ENCODE measurements at places on chromosomes 3 and 15. TPM values are rescaled to one million over a fixed set of nuclear protein-coding genes. Genes with fewer than 3 reads are reported as not detected.

DNA sequence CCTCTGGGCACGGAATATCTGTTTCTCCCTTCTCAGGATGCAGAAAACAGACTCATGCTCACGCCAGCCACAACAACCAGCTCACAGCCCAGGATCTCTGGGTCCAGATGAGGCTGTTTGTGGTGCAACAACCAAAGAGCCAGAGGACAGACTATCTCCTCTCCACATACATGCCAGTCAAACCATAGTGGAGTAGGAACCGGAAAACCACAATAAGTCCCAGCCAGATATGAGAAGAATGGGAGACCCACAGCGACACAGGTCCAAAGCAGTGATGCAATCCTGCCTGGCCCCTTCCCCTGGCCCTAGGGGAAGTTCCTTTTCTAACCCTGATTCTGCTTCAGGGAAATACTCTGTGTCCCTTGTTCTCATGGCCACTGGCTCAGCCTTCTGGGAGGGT lies 27.6 kb downstream of the MEX3B start:
- no peak for DNase-seq

DNA sequence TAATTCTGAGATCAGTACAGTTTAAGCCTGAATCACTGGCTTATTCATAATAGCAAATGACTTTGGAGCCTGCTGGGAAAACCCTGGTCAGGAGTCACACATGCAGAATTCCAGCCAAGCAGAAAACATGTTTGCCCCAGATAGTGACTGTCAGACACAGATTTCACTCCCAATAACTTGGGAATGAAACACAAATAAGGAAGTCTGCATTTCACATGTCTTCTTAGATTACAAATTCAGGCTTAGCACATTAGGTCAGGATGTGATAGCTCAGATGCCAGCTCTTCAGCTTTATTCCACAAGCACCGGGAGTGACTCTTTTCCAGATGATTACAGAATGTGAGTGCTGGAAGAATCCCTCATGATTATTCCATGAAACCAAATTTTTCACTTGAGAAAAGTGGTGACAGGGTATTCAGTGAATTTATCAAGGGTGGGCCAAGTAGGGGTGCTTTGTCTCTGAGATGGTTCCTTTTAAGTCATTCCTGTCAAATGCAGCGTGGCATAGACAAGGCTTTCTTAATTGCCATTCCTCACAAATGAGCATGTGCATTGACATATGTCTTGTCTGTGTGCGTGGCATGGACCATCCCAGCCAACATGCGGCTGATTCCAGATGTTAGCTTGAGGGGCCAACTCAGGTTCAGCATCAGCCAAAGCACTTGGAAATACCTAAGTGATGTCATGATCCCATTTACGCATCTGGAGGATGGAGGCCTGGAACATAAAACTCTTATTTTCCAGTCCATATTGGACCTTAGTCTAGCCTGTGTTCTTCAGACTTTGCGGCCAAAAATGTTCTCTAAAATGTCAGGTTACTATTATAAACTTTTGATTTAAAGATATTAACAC lies 191.0 kb downstream of the EPHB1 start:
- DNase-seq, result no peak

DNA sequence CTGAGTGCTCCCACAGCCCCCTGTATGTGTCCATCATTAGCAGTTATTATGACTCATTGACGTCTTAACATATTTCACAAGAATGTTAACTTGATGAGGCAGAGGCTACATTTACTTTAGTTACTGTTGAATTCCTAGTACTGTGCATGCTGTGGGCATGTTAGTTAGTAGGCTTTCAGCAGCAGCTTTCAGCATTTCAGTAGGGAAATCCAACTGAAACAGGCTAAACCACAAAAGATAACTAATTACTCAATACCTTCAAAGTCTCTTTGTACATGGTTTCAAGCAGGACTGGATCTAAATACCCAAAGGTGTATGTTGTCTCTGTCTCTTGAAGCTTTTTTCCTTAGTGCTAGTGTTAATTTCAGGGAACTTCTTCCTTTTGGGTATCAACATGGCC lies 229.9 kb upstream of the SUCLG2 start:
- no peak for DNase-seq

DNA sequence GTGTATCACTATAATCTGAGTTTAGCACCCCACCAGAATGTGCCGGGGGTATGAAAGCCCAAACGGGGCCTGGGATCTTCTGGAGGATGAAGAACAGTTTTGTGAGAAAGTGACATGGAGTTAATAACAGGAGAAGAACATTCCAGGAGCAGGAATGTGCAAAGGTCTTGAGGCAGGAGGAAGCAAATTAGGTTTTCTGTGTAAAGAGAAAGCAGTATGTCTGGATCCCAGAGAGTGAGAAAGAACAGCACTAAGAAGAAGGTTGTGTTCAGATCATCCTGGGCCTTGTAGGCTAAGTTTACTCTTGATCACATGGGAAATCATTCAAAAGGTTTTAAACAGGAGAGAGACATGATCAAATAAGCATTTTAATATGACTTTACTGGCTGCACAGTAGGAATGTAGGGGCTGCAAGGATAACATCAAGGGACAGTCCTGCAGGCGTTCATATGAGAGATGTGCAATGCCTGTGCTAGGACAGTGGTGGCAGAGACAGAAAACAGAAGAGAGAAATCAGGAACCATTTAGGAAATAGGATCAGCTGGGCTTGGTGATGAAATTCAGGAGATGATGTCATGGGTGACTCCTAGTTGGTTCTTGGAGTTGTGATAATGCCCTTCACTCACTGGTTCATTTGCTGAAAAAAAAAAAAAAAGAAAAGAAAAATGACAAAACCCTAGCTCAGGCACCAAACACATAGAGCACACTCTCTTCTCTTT lies 113.5 kb downstream of the TNIK start:
- DNase-seq, result no peak

CPNE9 gene
- total RNA-seq, result not detected

ELL3 gene
- total RNA-seq, result 4.0 TPM

- DNase-seq, result no peak
Observed at GRCh38 chr15:93028111-93028631, 60.8 kb downstream of the RGMA start.

- DNase-seq, result no peak
Observed at GRCh38 chr3:123859177-123859576, 25.0 kb downstream of the MYLK start.

DNA sequence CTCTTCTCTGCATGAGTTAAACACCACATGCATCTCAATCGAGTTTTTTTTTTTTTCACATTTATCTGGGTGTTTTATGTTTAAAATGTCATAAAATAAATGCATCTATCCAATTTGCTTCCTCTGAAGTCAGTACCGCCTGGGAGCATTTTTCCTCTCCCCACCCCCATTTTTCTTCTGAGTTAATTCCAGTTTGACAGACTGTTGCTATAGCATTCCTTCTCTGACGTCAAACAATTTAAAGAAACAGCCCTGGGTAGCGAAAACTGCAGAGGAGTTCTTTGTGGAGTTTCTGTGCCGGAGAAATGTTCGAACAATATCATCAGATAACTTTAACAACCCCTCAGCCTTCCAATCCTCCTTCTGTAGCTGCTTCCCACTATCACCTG lies 900 bp upstream of the GNB4 start:
- no peak for DNase-seq

DNA sequence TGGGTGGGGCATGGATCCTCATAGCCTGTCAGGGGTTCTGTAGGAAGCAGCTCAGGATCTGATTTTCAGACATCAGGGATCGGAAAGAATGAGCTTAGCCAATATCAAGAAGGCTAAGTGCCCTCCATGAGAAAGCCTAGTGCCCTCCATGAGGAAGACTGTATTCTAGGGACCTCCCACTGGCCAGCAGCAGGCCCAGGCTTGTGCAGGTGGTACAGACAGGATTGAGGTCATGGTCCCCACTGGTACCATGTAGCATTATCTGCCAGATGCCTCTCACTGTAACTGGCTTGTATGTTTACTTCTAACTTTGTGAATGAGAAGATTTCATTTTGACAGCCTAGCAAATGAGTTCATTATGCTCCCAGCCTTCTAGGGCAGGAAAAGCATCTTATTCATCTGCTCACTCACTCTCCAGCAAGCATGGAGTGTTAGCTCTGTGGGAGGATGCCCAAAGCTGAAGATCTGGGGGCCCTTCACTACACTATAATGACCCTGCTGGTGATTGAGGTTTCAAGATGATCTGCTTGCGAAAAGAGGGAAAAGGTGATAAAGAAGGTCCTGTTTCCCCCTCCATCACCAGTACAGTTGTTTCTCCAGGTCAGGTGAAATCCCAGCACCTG lies 7.5 kb downstream of the EPHB1 start:
- DNase-seq, result no peak

DNA sequence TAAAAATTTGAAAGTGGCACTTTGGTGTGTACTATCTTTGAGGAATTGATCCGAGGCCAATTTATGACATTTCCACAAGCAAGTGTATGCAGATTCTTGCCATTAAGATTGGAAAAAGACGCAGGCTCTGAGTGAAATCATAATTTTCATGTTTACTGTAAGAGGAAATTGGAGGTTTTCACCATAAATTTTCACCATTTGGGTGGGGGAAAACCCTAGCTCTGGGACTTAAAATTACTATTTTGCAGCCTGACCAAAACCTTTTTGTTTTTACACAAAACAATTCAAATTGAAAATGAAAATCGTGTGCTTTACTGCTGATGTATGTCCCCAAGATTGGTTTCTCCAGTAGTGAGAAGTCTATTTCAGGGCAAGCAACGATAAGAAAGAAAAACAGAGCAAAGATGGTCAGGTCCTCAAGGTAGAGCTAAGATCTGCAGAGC lies 282.6 kb downstream of the FOXP1 start:
- DNase-seq, result no peak

COL6A5 gene
- total RNA-seq, result not detected

DNA sequence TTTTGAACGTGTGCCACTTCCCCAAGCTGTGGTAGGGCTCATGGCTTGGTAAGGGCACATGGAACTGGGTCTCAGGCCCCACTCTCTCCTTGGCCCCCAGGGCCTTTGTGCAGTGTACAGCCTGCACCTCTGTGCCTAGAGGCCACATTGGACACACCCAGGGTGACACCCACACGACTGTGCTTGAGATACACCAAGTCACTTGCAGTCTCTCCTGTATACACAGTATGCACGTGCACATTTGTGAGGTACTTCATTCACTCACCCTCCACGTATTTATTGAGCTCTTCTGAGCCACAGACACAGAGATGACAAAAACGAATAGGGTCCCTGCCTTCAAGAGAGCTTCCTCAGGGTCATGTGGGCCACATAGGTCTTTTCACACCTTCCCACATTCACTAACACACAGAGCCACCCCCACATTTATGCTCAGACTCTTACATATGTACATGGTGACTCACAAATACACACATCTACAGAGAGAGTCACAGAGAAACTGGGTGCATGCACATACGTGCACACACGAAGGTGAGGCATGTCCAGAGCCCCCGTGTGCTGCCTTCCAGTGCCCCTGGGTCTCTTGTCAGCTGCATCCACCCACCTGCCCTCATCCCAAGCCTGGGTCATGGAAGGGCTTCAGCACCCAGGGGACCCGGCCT lies 9.8 kb upstream of the TMEM115 start:
- DNase-seq, result no peak

DNA sequence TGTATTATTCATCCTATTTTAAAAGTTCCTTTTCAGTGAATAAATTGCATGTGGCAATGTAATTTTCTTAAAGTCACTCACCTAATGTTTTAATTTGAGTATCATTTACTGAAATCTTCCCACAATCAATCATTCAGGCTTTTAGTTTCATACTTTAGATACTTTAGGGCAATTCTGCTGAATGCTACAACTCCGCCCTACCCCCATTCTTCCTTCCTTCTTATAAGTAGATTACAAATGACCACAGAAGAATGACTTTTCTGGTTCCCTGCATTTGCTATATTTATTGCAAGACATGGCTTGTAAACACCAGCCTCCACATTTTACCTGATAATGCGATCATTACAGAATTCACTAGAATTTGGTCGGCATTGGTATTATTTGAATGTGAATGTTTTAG lies 1061.9 kb downstream of the FHIT start:
- DNase-seq, result no peak

GRCh38 chr15:52281085-52282035 lies 14.2 kb downstream of the MYO5C start:
- DNase-seq, result no peak

AP3B2 gene
- total RNA-seq, result 0.89 TPM

- no peak for DNase-seq
Observed at GRCh38 chr15:47504624-47505256, 212.6 kb upstream of the SEMA6D start.

SLC2A2 gene
- total RNA-seq, result not detected

DNA sequence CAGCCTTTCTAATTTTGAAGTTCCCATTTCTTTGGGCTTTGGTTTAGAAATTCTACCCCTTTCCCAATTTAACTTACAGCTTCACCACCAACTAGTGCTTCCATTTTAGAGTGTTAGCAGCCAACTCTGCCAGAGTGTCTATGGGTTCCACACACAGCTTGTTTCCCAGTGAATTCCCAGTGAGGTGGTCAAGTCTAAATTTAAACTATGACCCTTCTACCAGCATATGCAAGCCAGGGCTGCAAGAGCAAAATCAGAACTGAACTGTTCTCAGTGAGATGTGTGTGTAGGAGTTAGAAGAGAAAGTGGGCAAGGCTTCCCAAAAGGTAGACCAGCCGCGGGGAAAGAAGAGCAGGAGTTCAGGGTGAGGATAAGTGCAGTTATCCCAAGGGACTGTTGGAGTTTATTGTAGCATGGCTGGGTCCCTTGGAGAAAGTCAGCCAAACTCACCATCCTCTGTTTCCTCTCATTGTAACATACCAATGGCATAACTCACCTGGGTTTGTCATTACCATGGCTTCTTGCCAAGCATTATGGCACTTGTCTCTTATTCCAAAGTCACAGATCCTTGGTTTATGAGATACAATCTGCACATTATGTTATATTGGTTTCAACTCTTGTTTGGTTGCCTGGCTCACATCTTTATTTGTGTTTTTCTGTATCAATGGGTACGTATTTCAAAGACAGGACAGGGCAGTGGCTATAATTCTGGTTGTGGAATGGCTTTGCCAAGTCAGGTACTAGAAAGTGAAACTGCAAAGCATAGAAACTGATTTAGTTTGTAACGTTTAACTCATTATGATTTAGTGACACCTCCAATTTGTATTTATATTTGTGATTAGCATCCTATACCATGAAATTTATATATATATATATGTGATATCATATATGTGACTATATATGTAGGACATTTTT lies 130.2 kb upstream of the UMPS start:
- no peak for DNase-seq

MITF gene
- total RNA-seq, result 3.3 TPM

TMEM207 gene
- not detected for total RNA-seq

DNA sequence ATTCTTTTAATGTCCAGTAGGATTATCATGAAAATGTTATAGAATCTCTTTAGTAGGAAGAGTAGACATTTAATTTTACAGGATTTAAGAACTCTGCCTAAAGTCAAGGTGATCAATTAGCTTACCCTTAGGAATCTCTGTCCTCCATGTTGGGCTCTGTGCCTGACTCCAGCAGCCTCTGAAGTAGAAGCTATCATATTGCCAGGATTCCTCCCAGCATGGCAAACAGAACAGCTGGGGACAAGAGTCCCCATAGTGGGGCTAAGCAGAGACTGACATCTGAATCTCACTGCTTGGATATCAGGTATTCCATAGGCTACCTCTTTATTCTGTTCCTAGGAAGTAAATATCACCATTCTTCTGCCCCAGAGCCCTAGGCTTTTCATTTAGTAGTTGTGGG lies 1.5 kb downstream of the SLC15A2 start:
- DNase-seq, result no peak

Data from NCI-H460 (cell line).